Eye (tissue), 1 donor: ENCODE measurements at places on chromosomes 13 and 19.

- peak; percentile 10 for DNase-seq
Observed at GRCh38 chr19:50020481-50020880, 4.7 kb downstream of the VRK3 start.

DNA sequence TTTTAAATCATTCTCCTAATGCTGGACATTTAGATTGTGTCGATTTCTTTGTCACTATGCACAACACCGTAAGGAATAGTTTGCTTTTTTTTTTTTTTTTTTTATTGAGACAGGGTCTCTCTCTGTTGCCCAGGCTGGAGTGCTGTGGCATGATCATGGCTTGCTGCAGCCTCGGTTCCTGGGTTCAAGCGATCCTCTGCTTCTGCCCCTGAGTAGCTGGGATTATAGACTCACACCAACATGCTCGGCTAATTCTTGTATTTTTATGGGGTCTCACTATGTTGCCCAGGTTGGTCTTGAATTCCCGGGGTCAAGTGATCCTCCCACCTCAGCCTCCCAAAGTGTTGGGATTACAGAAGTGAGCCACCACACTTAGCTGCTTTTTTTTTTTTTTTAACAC is 86.5 kb downstream of the RYR1 start:
- no peak for DNase-seq

DNA sequence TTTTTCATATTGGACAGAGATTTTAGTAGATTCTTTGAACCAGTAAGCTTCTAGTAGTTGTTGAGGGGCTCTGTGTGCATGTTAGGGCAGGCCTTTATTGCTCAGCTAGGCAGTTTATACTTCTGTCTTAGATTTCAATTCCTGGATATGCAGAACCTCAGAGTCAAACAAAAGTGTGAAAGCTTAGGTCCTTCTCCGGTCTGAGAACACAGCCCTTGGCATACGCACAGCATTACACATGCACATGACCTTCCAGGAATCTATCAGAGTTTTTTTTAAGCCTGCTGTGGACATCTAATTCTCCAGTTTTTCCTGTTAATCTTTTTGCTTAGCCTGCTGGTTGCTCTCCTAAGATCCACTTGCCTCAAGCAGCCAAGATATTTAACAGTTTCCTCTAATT is 77.9 kb upstream of the KL start:
- DNase-seq = no peak

DNA sequence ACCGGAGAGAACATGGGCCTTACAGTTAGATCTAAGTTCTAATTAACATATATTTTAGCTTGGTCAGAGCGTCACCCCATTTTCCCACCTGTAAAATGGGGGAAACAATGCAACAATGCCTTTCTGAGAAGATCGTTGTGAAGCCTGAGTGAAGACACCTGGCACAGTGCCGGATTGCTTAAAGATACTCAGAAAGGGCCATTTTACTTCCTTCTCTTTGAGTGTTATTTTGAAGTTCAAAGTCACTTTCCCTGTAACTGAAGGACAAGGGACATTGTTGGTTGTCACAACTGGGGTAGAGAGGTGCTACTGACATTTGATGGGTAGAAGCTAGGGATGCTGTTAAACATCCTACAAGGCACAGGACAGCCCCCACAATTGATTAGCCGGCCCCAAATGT is 28.1 kb downstream of the HSPH1 start:
- DNase-seq = no peak

DNA sequence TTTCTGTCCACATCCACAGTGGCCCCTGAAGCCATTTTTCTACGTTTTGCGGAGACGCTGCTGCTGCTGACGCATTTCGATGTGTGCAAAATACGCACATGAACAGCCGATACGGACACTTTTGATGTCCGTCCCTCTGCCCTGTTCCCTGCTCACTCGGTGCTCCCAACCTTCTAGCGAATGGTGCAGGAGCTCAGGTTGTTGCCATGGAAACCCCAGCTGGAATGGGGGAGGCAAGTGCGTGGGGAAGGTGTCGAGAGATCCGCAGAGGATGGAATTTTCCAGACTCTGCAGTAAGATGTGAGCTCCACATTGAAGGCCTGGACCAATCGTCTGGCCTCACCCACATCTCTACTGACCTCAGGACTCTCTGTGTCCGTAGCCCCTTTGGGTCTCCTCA is 109.2 kb upstream of the USP29 start:
- DNase-seq = no peak

- no peak for DNase-seq
Observed at GRCh38 chr19:33700408-33701013, 78.8 kb downstream of the CHST8 start.

- DNase-seq = no peak
Observed at GRCh38 chr13:43574605-43575004, 212.2 kb downstream of the ENOX1 start.

GRCh38 chr13:104979281-104980030 is 1556.0 kb downstream of the EFNB2 start:
- no peak for DNase-seq

GRCh38 chr13:90362707-90363106 is 984.8 kb upstream of the MIR17HG start:
- no peak for DNase-seq
